Adipocyte (in vitro differentiated cells): ENCODE measurements at places on chromosomes 7 and 10.

- DNase-seq, result no peak
These were observed 2.4 kb downstream of the SH2D4B start for GRCh38 chr10:80540136-80540535.

- DNase-seq, result peak; percentile 87
These were observed 574 bp upstream of the IL6 start for GRCh38 chr7:22726345-22726906.

GRCh38 chr10:101095550-101096213, 33.9 kb downstream of the KAZALD1 start:
- peak; percentile 77 for DNase-seq

GRCh38 chr7:108455551-108455997, 662 bp downstream of the NRCAM start:
- peak; percentile 46 for DNase-seq

- no peak for DNase-seq
These were observed 436.7 kb downstream of the AUTS2 start for GRCh38 chr7:70034999-70035398.

DNA sequence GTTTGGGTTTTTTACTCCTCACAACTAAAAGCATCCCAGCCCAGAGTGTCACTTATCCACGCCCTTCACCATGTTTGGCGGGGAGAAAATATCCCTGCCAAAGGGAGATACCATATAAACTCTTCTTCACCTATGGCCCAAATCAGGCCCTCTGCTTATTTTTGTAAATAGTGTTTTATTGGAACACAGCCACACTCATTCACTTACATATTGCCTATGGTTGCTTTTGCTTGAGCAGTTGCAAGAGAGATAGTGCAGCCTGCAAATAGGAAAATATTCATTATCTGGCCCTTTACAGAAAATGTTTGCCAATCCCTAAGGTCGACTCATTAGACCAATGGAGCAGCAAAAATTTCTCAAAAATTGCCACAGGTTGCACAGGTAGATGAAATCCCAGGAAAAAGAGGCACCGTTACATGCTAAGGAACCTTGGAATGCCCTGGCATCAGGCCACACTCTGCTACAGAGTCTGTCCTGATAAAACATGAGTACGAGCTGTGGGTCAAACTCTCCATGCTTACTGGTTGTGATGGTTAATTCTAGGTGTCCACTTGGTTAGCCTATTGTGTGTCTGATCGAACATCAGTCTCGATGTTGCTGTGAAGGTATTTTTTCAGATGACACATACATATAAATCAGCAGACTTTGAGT, 7.9 kb upstream of the RASSF4 start:
- DNase-seq, result no peak

GRCh38 chr10:108204528-108205305, 1040.2 kb upstream of the SORCS1 start:
- peak; percentile 70 for DNase-seq

DNA sequence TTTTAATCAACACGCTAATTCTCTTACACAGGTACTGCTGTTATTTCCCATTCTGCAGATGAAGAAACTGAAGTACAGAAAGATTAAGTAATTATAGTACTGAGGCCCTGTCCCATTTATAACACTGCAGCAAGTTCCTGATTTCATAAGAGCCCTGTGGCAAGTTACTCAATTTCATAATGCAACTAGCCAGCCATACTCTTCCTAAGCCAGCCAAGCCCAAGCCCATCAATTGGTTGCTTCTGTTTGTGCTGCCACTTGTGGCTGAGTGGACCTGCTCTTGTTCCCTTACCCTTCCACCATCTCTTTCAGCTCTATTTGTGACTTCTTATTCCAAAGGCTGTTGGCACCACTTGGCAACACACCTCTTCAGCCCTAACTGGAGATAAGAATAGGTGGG, 19.7 kb upstream of the PRPF18 start:
- no peak for DNase-seq

DNA sequence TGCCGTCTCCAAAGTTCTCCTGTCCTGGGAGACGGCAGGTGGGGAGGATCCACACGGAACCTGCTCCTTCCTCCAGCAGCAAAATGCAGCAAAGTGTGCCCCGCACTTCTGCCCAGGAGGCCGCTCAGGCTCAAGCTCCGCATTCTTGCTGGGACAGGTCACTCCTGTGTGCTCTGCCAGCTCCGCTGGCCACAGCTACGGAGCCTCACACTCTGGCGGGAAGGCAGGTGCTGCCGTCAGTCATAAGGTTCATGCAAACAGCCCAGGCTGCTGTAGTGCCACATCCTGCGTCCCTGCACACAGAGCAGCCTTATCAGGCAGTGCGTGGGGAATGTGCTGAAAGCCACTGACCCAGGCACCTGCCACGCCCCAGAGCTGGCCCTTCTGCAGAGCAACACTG, 22.4 kb downstream of the ADGRA1 start:
- DNase-seq, result no peak

DNA sequence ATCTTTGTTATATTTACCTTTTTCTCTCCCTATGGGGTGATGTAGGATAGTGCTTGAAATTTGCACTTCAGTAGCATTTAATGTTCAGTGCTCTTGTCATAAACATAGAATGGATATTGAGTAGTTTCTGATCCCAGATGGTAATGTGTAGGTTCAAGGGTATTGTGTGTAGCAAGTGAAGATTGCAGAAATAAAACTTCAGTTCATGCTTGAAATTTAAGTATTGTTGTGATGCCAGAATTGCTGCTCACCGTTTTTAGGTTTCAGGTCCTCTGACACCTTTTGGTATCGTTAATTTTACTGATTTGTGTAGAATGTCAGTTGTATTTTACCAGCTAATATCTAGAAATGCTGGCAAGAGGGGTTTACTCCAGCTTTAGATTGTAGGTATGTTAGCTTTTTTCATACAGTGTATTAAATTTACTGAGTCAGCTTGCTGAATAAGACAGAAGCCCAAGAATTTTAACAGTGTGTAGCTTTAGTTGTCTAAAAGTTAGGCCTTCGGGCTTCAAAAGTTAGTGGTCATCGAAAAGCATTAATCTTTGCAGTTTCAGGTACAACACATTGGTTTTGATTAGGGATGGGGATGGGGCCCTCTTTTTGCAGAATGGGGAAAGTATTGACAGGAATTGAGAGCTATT, 1.9 kb downstream of the PTEN start:
- no peak for DNase-seq

DNA sequence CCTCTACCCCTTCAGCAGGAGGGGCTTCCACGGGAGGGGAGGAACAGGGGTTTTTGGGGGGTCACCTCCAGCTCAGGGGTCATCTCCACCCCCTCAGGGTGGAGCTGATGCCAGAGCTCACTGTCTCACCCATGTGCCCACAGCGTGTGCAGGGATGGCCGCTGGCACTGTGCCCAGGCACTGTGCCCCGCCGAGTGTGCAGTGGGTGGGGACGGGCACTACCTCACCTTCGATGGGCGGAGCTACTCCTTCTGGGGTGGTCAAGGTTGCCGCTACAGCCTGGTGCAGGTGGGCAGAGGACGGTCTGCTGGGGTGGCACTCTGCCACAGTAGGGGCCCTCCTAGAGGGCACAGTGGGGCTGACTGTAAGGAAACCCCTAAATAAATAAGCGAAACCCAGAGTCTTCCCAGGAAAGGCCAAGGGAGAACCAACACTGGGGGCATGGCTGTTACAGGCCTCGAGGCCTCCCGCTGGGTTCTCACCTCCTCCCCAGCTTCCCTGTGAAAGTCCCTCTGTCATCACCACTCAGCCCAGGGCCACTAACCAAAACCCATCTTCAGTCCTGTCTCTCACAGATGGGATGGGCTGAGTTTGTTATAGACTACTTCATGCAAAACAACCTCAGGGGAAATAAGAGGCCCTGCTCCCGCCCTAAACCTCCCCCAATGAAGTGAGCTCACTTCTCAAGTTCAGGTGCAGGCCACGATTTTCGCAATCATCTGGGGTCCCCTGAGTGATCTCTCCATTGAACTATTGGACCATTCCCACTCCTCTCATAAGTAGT, 7.4 kb upstream of the ZNF467 start:
- no peak for DNase-seq

DNA sequence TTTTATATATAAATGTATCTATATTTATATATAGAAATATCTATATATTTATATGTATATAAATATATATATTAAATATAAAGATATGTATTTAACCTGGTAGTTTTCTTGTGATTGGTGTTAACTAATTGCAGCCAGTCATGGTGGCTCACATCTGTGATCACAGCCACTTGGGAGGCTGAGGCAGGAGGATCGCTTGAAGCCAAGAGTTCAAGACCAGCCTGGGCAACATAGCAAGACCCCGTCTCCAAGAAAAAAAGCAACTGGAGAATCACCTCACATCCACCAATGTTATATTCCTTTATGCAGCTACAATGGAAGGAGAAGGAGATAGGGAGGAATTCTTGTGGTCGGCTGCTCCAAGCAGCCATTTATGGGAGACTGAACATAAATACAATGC, 224.9 kb downstream of the BAMBI start:
- no peak for DNase-seq

DNA sequence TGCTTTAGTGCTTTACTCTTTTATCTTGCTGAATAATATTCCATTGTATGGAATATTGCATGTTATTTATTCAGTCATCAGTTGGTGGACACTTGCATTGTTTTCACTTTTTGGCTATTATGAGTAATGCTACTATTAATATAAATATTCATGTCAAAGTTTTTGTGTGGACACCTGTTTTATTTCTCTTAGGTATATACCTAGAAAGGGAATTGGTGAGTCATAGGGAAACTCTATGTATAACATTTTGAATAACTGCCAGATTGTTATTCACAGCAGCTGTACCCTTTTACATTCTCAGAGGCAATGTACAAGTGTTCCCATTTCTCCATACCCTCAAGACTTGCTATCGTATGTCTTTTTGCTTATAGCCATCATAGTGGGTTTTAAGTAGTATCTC, 268.7 kb downstream of the SEMA3A start:
- no peak for DNase-seq

DNA sequence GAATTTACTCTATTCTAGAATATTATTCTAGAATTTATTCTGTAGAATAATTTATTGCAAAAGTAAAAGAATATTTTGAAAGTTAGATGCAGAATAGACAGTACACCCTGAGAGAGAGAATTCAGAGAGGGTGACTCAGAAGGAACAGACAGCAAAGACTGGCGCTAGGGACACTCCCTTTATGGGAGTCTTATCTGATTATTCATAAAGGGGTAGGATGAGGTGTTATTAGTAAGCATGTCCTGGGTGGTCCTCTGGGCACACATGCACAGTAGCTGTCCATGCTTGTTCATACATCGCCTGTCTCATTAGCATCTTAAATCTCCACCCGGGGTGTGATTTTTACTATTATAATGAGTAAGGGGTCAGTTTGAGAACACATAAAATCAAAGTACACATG, 100.1 kb downstream of the XPNPEP1 start:
- no peak for DNase-seq

DNA sequence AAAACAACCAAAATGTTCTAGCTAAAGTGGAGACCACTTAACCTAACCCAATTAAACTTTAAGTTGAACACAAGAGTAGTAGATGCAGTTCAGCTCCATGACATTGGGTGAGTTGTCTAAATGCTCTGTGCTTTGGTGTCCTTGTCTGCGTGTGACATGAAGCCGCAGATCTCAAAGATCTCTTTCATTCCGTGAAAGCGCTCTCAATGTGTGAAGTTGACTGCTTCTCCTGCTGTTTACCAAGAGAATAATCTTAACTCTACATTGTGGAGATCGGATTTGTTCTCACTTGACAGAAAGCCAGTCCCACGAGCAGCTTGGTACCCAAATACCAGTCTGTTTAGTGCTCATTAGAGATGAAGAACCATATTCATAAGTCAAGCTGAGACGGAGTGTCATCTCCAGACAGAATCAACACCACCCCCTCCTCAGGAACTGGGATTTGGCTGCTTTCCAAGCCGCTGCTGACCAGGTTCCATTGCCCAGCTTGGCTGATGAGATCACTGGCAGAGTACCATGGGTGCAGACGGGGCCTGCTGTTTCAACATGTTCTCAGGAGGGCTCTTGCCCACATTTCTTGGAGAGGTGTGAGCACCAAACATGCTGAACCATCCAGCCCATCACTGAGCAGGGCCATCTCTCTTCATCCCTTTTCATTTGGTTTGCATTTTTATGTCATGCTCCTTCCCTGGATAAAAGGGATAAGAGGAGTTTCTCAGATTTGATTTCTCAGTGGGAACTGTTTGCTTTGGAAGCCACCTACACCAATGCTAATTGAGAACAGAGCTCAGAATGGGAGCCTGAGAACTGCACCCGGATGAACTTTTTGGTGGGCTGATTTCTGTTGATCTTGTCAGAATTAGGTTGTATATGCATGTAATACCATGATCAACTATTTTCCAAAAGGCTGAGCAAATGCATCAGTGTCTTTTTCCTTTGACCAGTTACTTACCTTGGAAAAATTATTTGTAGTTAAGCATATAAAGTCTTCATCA, 95.8 kb upstream of the AGBL3 start:
- DNase-seq, result peak; percentile 67

DNA sequence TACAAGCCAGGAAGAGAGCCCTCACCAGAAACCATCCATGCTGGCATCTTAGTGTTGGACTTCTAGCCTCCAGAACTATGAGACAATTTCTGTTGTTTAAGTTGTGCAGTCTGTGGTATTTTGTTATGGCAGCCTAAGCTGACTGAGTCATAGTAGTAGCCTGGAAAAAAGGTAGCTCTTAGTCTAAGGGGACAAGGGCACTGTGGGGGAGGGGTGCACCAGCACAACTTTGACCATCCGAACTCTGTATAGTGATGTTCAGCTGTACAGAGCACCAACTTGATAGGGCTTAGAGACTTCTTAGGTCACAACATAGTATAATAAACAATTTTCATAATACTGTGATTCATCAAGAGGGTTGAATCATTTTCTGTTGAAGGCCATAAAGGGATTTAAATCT, 14.3 kb downstream of the EIF4EBP2 start:
- peak; percentile 30 for DNase-seq

- DNase-seq, result no peak
These were observed 35.6 kb upstream of the CHCHD3 start for GRCh38 chr7:133117452-133117851.

DNA sequence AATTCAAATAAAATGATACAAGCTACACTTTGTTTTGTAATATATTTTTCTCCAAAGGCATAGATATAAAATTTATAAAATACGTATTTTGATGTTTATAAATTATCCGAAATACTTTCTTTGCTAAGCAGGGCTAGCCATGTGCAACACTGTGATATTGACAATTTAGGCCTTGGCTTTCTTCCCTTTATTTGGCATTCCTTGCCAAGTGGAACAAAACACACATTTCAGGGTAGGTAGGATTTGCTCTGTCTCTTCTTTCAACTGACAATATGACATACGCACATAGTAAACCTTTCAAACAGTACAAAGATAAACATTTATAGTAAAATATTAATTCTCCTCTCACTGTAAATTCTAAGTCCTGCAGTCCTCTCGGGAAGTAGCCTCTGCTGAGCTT, 103.3 kb upstream of the POT1 start:
- no peak for DNase-seq
